AG04450 (cell line): ENCODE measurements at places on chromosomes 12 and 14.

DNA sequence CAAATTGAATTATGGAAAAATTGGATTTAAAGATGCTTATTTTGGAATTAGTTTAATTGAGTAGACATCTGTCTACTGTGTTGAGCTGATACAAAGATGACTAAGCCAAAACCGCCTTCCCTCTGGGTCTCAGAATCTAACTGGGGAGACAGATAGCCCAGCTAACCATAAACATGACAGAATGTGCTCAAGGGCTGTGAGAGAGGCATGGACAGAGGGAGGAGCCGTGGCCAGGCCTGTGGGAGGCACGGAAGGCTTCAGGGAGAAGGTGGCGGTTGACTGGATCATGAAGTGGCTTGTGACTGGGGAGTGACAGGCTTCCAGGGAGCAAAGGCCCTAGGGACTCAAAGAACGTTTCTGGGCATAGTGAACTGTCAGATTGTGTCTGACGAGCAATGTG, 74.6 kb downstream of the DACT1 start:
- no peak for DNase-seq

DNA sequence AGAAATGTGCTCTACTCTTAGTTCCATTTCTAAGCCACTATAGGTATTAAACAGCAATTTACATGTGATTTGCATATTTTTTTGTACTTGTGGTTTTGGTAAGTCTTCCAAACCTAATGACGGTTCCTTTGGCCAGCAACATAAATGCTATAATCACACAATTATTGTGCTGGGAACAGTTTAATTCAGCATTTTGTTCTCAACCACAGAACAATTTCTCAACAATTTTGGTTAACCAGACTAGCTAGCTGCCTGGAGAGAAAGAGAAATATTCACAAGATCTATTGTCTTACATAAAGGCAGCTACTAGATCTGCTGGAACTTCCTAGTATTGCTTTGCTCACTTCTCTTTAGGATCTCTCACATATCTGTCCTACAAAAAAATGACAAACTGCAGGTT, 265.3 kb downstream of the SOX5 start:
- no peak for DNase-seq

DNA sequence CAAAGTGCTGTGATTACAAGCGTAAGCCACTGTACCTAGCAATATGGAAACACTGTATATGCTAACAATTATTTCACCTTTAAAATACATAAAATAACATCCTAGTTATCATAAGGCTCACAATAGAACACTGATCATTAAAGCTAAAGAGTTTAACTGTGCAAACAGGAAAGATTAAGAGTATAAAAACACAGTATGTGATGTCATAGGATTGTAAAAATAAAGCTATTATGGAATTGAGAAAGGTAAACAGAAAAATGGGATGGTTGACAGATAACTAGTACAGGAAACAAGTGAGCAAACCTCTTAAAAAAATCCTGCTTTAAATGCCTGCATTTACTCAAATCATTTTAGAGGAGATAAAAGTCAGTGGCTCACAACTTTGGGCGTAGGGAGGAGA, 10.8 kb upstream of the IPO8 start:
- no peak for DNase-seq

- DNase-seq, result no peak
Measured at GRCh38 chr14:77055306-77055705, 26.8 kb upstream of the IRF2BPL start.

DNA sequence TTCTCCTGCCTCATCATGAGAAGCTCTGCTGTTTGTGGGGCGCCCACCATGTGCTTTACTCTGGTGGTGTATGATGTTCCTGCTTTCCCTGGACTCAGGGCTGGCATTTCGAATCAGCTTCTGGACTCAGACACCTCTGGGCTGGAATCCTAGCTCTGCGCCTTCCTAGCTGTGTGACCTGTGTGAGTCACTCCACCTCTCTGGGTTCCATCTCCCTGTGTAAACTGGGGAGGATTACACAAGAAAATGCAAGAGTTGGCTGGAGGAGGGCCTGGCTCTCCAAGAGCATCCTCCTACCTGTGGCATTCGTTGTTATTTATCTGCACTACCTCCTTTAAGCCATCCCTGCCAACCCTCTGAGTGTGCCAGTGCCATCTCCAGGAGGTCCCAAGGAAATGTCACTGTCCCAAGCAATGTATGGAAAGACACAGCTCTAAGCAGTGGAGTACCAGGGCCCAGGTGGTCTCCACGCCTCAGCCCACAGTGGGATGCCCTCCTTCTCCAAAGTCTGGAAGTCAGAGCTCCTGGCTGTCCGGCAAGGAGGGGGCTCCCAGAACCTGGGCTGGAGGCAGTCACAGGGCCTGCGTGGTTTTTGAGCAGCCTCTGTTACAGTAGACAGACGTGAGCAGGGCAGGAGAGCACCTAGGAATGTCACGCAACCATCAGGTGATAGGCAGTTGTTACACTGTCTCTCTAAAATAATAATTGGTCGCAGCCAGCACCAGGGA, 7.3 kb upstream of the TNFAIP2 start:
- no peak for DNase-seq

DNA sequence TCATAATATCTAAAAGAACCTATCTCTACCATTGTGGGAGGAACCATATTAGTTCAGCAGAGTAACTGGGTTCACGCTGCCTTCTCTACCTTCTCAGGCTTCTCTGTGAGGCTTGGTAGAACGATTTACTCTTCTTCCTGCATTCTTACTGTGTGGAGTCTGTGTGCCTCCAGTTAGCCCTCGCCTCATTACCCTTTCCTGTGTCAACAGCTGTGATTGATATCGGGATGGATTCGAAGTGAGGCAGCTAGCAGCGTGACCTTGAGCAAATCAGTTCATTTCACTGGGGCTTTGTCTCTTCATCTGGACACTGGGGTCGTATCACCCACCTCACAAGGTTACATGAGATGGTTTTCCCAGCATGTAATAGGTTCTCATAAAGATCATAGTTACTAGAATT, 4.6 kb upstream of the VRK1 start:
- DNase-seq, result no peak

- DNase-seq, result no peak
Measured at GRCh38 chr12:54535474-54535873, 13.9 kb upstream of the PDE1B start.

- DNase-seq, result no peak
Measured at GRCh38 chr14:106199097-106199496, 672.7 kb downstream of the TMEM121 start.

DNA sequence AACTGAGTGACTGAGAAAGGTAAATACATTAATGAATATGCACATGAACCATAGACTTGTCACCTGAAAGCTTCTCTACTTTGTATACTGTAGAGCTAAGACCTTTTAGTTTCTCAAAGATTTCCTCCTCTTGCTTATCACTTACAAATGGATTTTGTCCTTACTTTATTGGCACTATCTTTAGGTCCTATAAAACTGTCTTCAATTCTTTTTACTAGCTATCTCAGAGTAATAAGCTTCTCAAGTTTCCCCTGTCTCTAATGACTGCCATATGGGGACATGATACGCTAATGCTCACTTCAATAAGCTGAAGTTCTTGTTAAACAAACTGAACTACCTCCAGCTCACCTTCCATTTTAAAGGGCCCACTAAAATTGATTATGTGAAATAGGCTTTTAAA, 468.2 kb upstream of the CCDC196 start:
- DNase-seq, result no peak

- DNase-seq, result peak; percentile 8
Measured at GRCh38 chr12:85632390-85632789, 203.8 kb downstream of the RASSF9 start.

- no peak for DNase-seq
Measured at GRCh38 chr12:49529414-49529813, 9.4 kb upstream of the KCNH3 start.

DNA sequence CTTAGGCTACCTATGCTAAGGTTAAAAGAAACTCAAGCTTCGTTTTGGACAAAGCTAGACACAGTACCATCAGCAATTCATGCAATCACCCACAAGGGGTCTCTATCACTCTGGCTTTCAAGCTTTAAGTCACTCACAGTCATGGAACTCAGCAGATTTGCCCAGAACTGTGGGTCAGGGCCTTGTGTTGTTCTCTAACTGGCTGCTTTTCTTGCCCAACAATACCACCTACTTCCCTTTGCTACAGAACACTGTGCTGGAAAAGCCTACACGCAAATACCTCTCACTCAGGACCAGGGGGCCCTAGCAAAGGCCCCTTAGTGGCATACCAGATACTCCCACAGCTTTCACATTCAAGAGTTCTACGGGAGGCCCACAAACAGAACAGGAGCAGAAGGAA, 9.1 kb downstream of the NEMP1 start:
- DNase-seq, result peak; percentile 73

DNA sequence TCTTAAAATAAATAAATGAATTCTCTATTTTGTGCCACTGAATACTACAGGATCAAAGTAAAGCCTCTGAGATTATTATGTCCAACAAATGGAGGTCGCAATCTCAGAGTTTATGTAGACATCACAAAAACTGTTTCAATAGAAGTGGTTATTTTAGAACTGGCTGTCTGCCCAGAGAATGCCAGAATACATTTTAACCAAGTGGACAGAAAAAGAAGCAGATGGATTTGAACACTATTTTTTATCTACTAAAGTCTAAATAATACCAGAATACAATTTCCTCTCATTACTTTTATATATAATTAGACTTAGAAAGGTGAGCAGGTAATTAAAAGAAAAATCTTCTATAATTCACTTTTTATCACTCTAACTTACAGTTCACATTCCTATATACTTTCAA, 118.3 kb downstream of the MED13L start:
- no peak for DNase-seq

DNA sequence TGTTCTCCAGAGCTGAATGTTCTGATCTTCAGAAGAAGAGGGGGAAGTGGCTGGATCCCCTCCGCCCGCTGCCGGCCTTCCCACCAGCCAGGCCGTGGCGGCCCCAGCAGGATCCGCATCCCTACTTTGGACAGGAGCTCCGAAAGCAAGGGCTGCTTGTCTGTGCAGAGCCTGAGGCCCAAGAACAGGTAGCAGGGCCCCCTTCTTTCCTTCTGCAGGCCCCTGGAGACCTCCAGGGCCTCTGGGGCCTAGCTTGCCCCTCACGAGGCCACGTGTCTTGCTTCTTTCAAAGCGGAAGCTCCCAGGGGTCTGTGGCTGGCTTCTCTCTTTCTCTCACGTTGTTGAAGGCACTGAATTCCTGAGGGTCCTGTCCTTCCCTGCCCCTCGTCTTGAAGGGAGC, 13.2 kb downstream of the PGF start:
- DNase-seq, result no peak

- DNase-seq, result no peak
Measured at GRCh38 chr14:57884175-57884574, 18.3 kb upstream of the SLC35F4 start.

GRCh38 chr12:3604748-3605586, 114.0 kb downstream of the PRMT8 start:
- DNase-seq, result no peak

DNA sequence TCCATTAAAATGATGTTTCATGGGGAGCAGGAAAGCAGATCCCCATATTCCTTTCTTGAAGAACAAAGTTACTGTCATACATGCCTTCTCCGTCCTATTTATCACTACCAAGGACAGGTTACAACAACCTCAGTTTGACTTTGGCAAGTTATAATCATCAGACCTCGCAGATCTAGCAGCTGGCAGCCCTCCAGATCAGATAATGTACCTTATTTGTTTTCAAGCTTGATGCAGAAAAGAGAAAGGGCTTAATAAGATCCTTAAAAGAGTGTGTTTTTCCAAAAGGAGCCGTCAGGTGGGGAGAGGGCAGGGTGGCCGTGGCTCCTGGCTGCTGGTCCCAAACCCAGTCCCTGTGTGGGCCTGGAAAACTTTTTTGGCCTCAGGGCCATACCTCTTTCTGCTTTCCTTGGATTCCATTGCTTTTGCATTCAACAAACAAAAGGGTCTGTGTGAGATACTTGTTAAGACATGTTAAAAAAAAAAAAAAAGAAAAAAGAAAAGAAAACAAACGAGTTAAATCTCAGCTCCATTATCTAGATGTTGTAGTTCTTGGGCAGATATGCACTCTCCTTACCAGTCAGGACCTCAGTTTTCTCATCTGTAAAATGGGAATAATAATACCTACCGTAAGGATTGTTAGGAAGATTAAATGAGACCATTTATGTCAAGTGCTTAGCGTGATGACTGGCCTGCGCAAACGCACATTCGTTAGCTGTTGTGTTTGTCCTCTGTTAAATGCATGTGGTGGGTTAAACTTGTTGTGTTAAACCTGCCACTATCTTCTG, 64.6 kb downstream of the B4GALNT3 start:
- no peak for DNase-seq

DNA sequence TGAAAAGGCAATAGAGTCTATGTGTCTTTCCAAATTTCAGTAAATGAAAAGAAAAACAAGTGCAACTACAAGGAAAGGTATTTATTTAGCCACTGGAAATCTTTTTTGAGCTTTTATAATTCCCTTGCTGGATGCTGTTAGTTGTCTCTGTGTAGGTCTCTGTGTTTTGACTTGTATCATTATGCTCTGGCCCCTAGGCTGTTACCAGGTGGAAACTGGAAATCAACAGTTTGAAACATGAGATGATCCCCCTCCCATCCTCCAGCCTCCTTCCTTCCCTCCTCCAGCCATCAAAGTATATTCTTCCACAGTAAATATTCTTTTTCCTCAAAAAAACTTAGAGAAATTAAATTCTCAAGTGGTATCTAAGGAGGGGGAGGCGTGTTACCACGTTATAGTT, 934 bp upstream of the DCN start:
- no peak for DNase-seq

GRCh38 chr14:21825149-21825743, 151.6 kb upstream of the OR4E1 start:
- no peak for DNase-seq

GRCh38 chr12:52029685-52030084, 21.6 kb upstream of the NR4A1 start:
- no peak for DNase-seq

- DNase-seq, result no peak
Measured at GRCh38 chr12:107448198-107448597, 237.4 kb upstream of the PWP1 start.

- no peak for DNase-seq
Measured at GRCh38 chr14:52937306-52937705, 13.5 kb downstream of the FERMT2 start.

GRCh38 chr12:72511906-72512305, 239.7 kb downstream of the TRHDE start:
- peak; percentile 56 for DNase-seq

DNA sequence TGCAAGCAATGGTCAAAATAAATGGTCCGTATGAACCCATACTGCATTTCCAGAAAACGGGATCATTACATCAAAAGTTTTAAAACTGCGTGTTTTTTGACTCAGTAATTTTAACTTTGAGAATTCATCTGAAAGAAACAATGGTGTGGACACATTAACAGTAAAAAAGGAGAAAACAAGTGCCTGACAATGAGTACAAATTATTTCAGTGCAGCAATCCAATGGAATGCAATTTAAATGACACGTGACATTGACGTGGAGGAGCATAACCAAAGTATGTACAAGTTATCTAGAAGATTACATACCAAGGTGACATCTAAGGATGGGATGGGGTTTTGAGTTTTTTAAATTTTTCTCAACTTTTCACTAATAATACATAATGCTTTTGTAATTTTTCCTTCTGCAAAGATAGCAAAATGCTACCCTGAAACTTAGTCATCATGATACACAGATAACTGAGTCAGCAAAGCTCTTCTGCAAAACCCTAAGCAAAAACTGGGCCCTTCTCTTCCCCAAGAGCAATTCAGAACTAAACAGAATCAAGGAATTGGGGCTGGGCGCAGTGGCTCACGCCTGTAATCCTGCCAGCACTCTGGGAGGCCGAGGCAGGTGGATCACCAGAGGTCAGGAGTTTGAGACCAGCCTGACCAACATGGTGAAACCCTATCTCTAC, 20.4 kb downstream of the HNRNPC start:
- DNase-seq, result no peak
